ENCODE measurements at places on chromosomes 6 and 20. TPM values are rescaled to one million over a fixed set of nuclear protein-coding genes. Genes with fewer than 3 reads are reported as not detected.

SLC17A3 gene
- total RNA-seq, result not detected

MYO6 gene
- 26.7 TPM for total RNA-seq

CD24 gene
- 0.38 TPM for total RNA-seq

TRIM31 gene
- total RNA-seq, result not detected

ENPP5 gene
- under 0.01 TPM for total RNA-seq

DEFB124 gene
- not detected for total RNA-seq

GPR6 gene
- not detected for total RNA-seq

POU3F2 gene
- total RNA-seq, result not detected

CAGE1 gene
- total RNA-seq, result 0.13 TPM

CST1 gene
- total RNA-seq, result not detected

CALHM4 gene
- 0.13 TPM for total RNA-seq

ARG1 gene
- not detected for total RNA-seq

PRKN gene
- 0.39 TPM for total RNA-seq

DOK5 gene
- total RNA-seq, result not detected

MYH7B gene
- not detected for total RNA-seq

ID4 gene
- total RNA-seq, result under 0.01 TPM

CD109 gene
- 9.2 TPM for total RNA-seq

UBE2J1 gene
- total RNA-seq, result 47.9 TPM

TP53TG5 gene
- not detected for total RNA-seq

TGIF2 gene
- total RNA-seq, result 29.0 TPM

SNRPB gene
- total RNA-seq, result 305 TPM

BICRAL gene
- total RNA-seq, result 3.0 TPM

LAMA4 gene
- total RNA-seq, result 497 TPM

C4A gene
- total RNA-seq, result 0.90 TPM

ZBTB24 gene
- total RNA-seq, result 4.1 TPM

SIRPB1 gene
- total RNA-seq, result 1.3 TPM

SPTLC3 gene
- 0.63 TPM for total RNA-seq
